ENCODE measurements at places on chromosomes 4 and X.

- DNase-seq, result no peak
Measured at GRCh38 chrX:75625232-75625631, 102.4 kb upstream of the ZDHHC15 start.

DNA sequence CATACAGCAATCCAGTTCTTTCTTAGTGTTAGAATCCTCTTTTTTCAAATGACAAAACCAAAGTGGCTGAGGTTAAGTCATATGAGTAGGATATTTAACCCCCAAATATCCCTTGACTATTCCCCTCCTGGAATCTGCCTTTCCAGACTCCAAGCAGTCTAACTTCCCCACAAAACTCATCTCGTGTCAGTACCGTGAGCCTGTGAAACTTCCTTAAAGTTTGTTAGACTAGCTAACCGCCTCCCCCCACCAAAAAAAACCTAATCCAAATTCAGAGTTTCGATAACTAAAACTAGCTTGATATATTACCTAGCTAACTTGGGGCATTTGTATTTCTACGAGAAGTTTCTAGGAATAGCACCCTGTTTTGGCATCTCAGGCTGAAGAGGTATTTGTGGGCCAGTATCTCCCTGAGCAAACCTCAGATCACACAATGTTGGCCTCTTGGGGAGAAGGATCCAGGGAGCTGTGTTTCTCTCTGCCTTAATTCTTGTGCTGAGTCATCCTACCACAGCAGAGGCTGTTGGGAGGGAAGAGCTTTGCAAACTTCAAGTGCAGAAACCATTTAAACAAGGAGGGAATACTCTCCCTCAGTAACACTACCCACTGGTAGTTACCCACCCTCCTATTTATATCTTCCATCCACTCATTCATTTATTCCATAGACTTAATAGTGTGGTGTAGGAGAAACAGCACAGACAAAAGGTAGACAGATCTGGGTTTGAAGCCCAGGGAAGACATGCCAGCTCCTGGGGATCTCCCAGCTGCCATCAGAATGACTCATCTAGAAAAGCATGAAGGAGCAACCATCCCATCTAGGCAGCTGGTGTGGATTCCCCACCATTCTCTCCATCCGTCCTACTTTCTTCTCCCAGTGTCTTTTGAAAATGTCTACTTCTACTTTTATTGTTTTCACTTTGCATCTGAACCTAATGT lies 39.3 kb upstream of the TXK start:
- DNase-seq, result no peak

GRCh38 chrX:149527705-149528104 lies 13.1 kb upstream of the EOLA1 start:
- DNase-seq, result no peak

DNA sequence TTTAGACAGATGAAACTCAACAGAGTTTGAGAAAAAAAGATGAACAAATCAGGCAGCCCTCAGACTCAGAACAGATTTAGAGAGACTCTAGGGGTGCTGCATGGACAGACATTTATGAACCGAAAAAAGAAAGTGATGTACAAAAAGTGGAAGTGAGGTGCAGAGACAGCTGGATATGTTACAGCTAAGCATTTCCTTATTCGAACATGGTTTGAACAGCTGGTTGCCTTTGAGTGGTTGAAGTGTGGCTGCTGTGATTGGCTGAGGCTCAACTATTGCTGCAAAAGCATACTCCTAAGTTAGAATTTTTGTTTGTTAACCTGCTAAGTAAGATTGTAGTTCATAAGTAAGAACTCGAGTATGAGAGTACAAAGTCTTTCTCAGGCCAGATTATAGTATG lies 331.5 kb upstream of the PABPC4L start:
- DNase-seq, result no peak

- DNase-seq, result no peak
Measured at GRCh38 chr4:78971326-78971725, 32.1 kb upstream of the PAQR3 start.

DNA sequence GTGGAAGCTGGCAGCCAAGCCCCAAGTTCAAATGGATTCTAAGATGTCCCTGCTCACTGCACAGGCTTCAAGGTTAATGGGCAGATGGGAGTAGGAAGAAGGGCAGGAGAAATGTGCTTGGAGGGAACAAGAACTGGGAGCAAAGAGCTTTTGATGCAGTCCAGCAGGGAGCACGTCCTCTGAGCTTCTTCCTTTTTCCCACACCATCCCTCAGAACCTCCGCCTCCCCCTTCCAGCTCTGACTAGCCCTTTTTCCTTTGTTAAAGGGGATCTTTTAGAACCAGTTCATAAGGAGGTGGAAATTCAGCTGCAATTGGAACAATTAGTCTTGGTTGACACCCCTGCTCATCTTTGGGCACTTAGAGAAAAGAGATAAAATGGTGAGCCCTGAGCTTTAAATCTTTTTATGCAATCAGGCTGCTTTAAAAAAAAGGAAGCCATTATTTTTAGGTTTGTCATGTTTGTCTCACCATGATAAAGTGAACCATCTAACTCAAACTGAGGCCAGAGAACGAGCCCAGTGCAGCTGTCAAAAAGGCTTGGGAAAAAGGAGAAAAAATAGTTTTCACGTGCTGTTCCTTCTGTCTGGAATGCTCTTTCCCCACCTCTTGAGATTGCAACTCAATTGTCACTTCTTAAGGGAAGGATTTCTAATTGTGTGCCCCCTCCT lies 135.8 kb upstream of the IL1RAPL2 start:
- no peak for DNase-seq

GRCh38 chr4:163440040-163440439 lies 33.5 kb downstream of the TKTL2 start:
- no peak for DNase-seq

DNA sequence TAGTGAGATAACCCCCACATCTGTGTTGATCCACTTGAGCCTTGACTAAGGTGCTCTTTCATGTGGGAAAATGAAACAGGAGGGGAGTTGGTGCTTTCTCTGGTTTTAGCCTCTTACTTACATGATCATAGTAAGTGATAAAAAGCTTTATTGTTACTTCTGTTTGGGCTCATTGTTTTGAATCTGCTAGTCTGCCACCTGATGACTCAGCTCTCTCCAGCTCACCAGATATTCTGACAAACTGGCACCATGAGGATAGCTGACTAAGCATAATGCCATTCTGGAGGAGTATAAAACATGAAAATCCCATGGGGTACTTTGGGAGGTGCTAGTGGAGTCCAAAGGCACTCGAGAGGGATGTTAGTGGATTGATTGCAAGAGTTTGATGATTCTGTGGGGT lies 824.0 kb downstream of the RAPGEF2 start:
- no peak for DNase-seq

DNA sequence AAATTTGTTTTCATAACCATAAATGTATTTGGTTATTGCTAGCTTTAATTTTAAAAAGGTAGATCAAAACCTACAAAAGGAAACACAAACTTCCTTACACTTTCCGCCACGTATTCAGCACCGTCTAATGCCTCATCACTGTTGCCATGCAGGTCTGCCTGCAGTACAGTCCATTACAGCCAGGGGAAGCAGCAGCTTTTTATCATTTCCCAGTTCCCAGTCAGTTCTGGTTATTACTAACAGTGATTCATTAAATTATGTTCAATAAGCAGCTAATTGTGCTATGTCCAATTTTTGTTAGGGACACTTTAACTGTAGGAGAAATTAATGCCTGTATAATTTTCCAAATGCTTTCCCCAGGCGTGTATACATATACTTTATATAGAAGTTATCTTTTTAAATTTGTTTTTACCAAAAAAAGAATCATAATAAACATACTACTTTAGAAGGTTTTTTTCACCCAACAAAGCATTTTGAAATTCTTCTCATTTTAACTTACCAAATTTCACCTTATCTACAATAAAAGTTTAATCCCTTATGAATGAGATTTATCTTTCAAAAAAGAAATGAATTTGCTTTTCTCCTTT lies 93.3 kb downstream of the ANXA3 start:
- DNase-seq, result no peak

DNA sequence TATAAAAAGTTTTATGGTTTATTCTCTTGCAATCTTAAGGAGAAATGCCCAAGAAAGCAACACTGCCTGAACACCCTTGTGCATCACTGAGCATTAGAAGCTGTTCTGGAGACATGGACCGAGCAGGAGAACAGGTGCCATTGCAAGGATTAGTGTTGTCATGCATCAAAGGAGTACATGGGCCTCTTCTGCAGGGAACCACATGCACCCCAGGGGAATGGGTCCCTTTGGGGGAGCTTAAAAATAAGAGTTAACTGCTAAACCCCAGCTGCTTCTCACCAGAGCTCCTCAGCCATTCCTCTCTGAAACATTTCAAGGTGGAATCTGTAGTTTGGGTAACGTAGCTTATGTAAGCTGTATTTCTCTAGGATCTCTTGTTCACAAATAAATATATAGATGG lies 353.0 kb upstream of the SLC7A11 start:
- DNase-seq, result no peak

DNA sequence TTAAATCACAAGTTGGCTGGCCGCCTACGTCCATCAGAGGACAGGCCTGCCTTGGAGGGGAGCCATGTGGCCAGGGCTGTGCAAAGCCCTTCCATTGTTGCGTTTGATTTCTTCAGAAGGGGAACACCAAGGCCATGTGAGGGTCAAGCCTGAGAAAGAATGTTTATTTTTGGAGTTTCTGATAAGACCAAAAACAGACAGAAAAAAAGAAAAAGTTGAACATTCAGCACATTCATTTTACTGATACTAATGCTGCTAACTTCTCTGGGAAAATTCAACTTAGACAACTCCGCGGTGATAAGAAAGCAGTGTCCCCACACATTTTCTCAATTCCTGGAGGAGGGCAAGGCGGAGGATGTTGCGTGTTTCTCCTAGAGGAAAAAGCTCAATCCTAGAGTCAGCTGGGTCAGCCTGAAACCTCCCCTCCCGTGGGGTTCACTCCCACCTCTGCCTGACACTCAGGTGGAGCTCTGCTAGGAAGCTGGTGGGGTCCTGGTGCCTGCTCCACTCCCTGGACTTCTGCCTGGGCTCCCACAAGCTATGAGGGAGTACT lies 63.5 kb downstream of the ANAPC4 start:
- no peak for DNase-seq

DNA sequence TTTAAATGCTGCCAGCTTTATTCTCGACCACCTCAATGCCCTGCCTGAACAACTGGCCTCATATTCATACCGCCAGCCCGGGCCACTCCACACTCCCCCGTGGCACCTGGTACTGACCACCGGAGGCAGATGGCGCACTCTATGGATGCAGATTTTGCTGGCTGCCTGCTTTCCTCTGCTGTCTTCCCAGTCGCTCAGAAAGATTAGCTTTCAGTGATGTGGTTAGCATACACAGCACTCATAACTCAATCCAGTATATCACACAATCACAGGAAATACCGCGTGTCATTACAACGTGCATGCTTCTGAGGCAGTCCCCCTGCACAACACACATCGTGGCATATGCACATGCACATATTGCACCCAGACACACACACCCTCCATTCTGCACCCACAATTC lies 147.2 kb upstream of the BCOR start:
- peak; percentile 17 for DNase-seq

DNA sequence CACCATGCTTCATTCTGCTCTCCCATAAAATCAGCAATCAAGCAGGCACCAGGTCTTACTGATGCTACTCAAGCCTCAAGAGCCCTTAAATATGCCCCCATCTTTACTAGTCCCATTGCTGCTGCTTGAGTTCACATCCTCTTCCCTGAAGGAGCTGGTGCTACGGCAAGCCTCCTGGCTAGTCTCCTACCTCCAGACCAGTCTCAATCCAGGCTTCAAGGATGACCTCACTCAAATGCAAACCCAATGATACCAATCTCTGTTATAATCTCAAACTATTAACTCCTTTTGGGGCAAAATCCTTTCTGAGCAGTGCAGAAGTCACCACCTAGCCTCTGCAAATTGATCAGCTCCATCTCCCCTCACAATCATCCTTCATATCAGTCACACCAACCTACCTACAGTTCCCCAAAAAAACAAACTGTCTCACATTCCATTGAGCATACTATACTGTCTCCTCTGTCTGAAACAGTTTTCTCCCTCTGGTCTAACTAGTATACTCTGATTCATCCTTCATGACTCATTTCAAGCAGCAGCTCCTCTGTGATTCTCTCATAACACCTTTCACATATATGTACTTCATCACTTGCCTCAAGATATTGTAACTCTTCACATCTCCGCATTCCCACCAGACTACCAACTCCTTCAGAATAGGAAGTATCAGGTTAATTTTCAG lies 30.0 kb downstream of the PAPSS1 start:
- no peak for DNase-seq

Data from cerebellar nuclear complex (tissue), 1 donor.